Activated T-helper 1 cell treated with anti-CD3 and anti-CD28 coated beads, Interleukin-12 subunit alpha, Interleukin-12 subunit beta, Interleukin-2, Interleukin-4 antibody, amounts not matched to agents 30 ng/mL and 10 ng/mL and 1 ng/mL, durations not matched to agents 14 hours and 24 hours and 36 hours (primary cell): ENCODE measurements at places on chromosomes 7 and 10. TPM values are rescaled to one million over a fixed set of nuclear protein-coding genes. Genes with fewer than 3 reads are reported as not detected.

The ASZ1 gene
- not detected in 2 replicates for total RNA-seq

The NME8 gene
- not detected in 2 replicates for total RNA-seq

The SPAM1 gene
- total RNA-seq = not detected in 2 replicates

The METTL27 gene
- total RNA-seq = 1.2 and 1.8 TPM in 2 replicates

The GCK gene
- total RNA-seq = 1.9 and 2.4 TPM in 2 replicates

The JCAD gene
- 0.15 and 0.31 TPM in 2 replicates for total RNA-seq

The PSD gene
- total RNA-seq = 9.9 and 10.6 TPM in 2 replicates

The GNAI1 gene
- total RNA-seq = 5.3 and 6.0 TPM in 2 replicates

The STEAP1 gene
- total RNA-seq = 1.9 and 3.3 TPM in 2 replicates

The PRLHR gene
- not detected in 2 replicates for total RNA-seq

The MYL10 gene
- not detected in 2 replicates for total RNA-seq

The CDC14C gene
- not detected in 2 replicates for total RNA-seq

The DYNC1I1 gene
- total RNA-seq = not detected in 2 replicates

The PYROXD2 gene
- total RNA-seq = 2.8 and 2.9 TPM in 2 replicates

GRCh38 chr10:8296090-8296733 lies 241.7 kb downstream of the GATA3 start:
- H3K4me1 ChIP-seq = no peaks in the 10 kb centered on the region
- H3K27me3 ChIP-seq = peaks cover 37% of the 10 kb centered on the region
- no peak overlapping the region for H3K27ac ChIP-seq
- H3K4me3 ChIP-seq = no peak overlapping the region
- no peak for DNase-seq
- H3K36me3 ChIP-seq = no peaks in the 10 kb centered on the region

GRCh38 chr7:157721468-157722136 lies 384.8 kb downstream of the DNAJB6 start:
- H3K4me1 ChIP-seq = no peaks in the 10 kb centered on the region
- no peaks in the 10 kb centered on the region for H3K27me3 ChIP-seq
- no peaks in the 10 kb centered on the region for H3K36me3 ChIP-seq
- no peak for DNase-seq

GRCh38 chr7:2013381-2014311 lies 219.1 kb downstream of the MAD1L1 start:
- no peak overlapping the region for H3K4me3 ChIP-seq
- peaks cover 3% of the 10 kb centered on the region for H3K36me3 ChIP-seq
- no peaks in the 10 kb centered on the region for H3K27me3 ChIP-seq
- DNase-seq = no peak

- no peak overlapping the region for H3K4me3 ChIP-seq
- H3K27me3 ChIP-seq = peaks cover 2% of the 10 kb centered on the region
Measured at GRCh38 chr10:127319691-127320090, 123.3 kb upstream of the INSYN2A start.

- H3K4me1 ChIP-seq = no peaks in the 10 kb centered on the region
- no peaks in the 10 kb centered on the region for H3K27me3 ChIP-seq
- DNase-seq = no peak
- H3K27ac ChIP-seq = no peak overlapping the region
Measured at GRCh38 chr10:2139746-2140145, 402.4 kb upstream of the ADARB2 start.

GRCh38 chr10:15780353-15781135 lies 60.8 kb upstream of the ITGA8 start:
- H3K4me1 ChIP-seq = no peaks in the 10 kb centered on the region
- H3K36me3 ChIP-seq = peaks cover 25% of the 10 kb centered on the region
- no peak overlapping the region for H3K4me3 ChIP-seq

DNA sequence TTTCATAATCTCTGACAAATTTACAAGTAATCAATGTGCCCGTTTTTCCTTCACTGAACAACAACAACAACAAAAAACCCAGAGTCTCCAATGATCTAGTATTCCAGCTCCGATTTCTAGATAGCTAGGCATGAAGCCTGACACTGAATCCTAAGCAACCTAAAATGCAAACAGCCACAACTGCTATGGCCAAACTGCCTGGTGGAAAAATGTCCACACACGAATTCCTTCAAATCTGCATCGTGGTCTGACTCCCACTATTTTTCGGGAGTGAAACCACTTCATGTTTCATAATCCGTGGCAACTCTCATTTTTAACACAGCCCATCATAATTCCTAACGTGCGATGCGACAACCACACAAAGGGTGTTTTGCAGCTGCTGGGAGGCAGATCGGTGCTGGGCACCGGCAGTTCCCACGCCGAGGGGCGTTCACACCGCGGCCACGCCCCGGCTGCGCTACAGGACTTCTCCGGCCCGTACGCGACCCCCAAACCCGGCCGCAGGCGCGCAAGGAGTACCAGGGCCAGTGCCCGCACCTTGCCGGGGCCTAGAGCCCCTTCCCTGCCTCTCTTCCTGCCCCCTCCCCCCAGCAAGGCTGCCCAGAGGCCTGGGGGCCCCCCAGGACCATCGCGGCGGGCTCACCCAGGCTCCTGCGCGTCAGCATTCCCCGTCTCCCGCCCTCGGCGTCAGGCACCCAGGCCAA lies 814 bp downstream of the RUFY2 start:
- peaks cover 3% of the 10 kb centered on the region for H3K36me3 ChIP-seq
- H3K4me3 ChIP-seq = peak overlapping the region; percentile 90
- H3K27ac ChIP-seq = peak overlapping the region; percentile 80
- peaks cover 13% of the 10 kb centered on the region for H3K4me1 ChIP-seq
- no peak for DNase-seq
- H3K27me3 ChIP-seq = no peaks in the 10 kb centered on the region

DNA sequence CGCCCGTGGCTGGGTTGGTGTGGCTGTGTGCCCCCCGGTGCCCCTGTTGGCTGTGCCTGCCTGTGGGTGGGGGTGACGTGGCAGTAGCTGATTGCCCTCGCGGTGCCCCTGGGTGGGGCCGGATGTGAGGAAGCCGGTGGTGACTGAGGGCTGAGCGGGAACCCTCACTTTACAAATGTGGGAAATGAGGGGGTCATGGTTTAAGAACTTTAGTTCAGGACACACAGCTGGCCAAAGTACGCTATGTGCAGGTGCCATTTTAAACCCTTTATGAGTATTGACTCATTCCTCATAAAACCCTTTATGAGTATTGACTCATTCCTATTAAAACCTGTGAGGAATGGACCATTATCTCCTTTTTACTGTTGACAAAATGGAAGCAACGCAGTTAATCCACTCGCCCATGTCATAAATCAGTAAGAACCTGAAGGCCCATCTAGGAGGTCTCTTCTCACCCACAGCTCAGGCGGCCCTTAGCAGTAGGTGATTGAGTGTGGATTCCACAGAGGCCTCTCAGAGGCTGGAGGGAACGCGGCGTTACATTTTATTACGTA lies 290.1 kb upstream of the COBL start:
- no peak for DNase-seq
- no peak overlapping the region for H3K4me3 ChIP-seq
- H3K27ac ChIP-seq = no peak overlapping the region
- no peaks in the 10 kb centered on the region for H3K27me3 ChIP-seq
- H3K36me3 ChIP-seq = no peaks in the 10 kb centered on the region
- H3K4me1 ChIP-seq = no peaks in the 10 kb centered on the region

GRCh38 chr10:13712837-13713581 lies 126.2 kb downstream of the PRPF18 start:
- no peak overlapping the region for H3K27ac ChIP-seq
- H3K4me3 ChIP-seq = no peak overlapping the region
- peaks cover 16% of the 10 kb centered on the region for H3K27me3 ChIP-seq
- no peaks in the 10 kb centered on the region for H3K36me3 ChIP-seq
- peaks cover 10% of the 10 kb centered on the region for H3K4me1 ChIP-seq

GRCh38 chr7:36984710-36985312 lies 260.5 kb upstream of the AOAH start:
- peaks cover 36% of the 10 kb centered on the region for H3K4me1 ChIP-seq
- no peak overlapping the region for H3K27ac ChIP-seq
- no peak for DNase-seq
- H3K27me3 ChIP-seq = no peaks in the 10 kb centered on the region

- H3K36me3 ChIP-seq = no peaks in the 10 kb centered on the region
- H3K4me1 ChIP-seq = peaks cover 14% of the 10 kb centered on the region
- H3K27me3 ChIP-seq = peaks cover 18% of the 10 kb centered on the region
- DNase-seq = no peak
Measured at GRCh38 chr10:125064681-125065492, 95.5 kb downstream of the CTBP2 start.

DNA sequence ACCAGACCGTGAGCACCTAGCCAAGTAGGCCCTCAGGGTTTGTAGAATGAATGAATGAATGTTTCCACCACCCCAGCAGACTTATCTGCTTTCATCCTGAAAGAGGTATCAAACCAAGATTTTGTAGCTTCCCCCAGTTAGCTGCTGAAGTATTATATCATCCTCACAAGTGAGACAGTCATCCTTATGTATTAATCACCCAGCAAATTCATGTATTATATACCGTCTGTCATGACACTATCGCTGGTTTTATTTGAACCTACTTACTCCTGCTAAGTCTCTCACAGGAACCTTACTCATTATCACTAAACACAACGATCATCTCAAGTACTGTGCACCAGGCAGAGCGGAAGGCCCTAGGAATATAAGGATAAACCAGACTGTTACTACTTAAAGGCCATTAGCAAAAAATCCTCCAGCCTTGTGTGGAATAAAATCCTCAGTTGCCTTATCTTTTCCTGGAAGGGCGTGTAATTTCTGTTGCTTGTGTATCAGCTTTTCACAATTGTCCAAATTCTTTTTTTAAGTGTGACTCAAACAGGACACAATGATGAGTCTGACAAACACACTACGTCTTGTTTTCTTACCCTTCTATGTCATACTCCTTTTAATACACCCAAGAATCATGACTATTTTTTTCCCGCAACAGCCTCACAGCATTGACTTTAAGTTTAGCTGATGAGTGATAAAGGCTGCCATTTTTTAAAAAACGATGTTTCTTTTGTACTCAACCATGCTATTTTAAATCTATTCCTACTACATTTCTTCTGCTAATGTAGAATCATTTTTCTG lies 176.1 kb upstream of the KLF14 start:
- H3K36me3 ChIP-seq = peaks cover 52% of the 10 kb centered on the region
- peak overlapping the region; percentile 92 for H3K27ac ChIP-seq
- H3K27me3 ChIP-seq = no peaks in the 10 kb centered on the region
- peak overlapping the region; percentile 77 for H3K4me3 ChIP-seq
- peaks cover 82% of the 10 kb centered on the region for H3K4me1 ChIP-seq

DNA sequence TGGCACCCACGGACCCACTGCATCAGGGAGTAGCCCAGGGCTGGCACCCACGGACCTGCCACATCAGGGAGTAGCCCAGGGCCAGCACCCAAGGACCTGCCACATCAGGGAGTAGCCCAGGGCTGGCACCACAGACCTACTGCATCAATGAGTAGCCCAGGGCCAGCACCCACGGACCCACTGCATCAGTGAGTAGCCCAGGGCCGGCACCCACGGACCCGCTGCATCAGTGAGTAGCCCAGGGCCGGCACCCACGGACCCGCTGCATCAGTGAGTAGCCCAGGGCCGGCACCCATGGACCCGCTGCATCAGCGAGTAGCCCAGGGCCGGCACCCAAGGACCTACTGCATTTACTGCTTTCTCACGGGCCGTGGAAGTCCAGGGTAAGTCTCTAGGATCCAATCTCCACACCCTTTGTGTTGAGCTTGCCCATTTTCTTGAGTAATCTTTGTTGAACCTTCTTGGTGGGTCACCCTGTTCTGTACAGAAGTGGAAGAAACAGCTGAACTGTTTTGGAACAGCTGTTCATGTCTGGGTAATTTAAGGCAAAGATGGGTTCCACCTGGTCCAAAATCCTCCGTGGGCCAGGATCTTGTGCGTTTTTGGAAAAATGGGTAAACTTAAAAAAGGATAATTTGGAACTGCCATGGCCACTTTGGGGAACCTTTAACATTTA lies 69.0 kb downstream of the VIPR2 start:
- peaks cover 9% of the 10 kb centered on the region for H3K4me1 ChIP-seq
- H3K4me3 ChIP-seq = no peak overlapping the region
- H3K27me3 ChIP-seq = peaks cover 5% of the 10 kb centered on the region
- H3K36me3 ChIP-seq = no peaks in the 10 kb centered on the region
- no peak overlapping the region for H3K27ac ChIP-seq
- no peak for DNase-seq

GRCh38 chr7:125506331-125506730 lies 576.7 kb upstream of the POT1 start:
- no peak for DNase-seq
- no peak overlapping the region for H3K27ac ChIP-seq
- H3K36me3 ChIP-seq = no peaks in the 10 kb centered on the region
- H3K27me3 ChIP-seq = no peaks in the 10 kb centered on the region
- H3K4me1 ChIP-seq = no peaks in the 10 kb centered on the region

- no peak overlapping the region for H3K4me3 ChIP-seq
- DNase-seq = no peak
- peaks cover 1% of the 10 kb centered on the region for H3K27me3 ChIP-seq
- H3K27ac ChIP-seq = no peak overlapping the region
Measured at GRCh38 chr10:12259988-12260387, 64.0 kb downstream of the CDC123 start.

- peaks cover 5% of the 10 kb centered on the region for H3K4me1 ChIP-seq
- no peak for DNase-seq
- H3K36me3 ChIP-seq = no peaks in the 10 kb centered on the region
- no peaks in the 10 kb centered on the region for H3K27me3 ChIP-seq
- H3K4me3 ChIP-seq = no peak overlapping the region
- no peak overlapping the region for H3K27ac ChIP-seq
Measured at GRCh38 chr7:31883761-31884164, 186.4 kb downstream of the PDE1C start.

GRCh38 chr10:78443900-78444571 lies 410.4 kb downstream of the RPS24 start:
- H3K4me3 ChIP-seq = no peak overlapping the region
- H3K27me3 ChIP-seq = peaks cover 2% of the 10 kb centered on the region
- H3K36me3 ChIP-seq = no peaks in the 10 kb centered on the region
- DNase-seq = no peak

DNA sequence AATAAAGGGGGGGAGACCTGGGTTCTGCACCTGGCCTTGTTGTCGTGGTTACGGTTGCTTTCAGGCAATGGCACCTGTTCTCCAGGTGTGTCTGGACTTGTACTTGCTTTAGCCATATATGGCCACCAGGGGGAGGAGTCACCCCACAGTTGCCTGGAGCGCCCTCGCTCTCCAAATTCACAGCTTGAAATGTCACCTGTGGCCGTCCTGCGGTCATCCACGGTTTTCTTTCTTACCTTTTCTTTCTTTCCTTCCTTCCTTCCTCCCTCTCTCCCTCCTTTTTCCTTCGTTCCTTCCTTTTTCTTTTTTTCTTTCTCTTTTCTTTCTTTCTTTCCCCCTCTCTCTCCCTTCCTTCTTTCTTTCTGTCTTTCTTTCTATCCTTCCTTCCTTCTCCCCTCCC lies 157.2 kb upstream of the ZNF92 start:
- no peaks in the 10 kb centered on the region for H3K27me3 ChIP-seq
- DNase-seq = peak; percentile 27
- no peaks in the 10 kb centered on the region for H3K36me3 ChIP-seq
- no peak overlapping the region for H3K4me3 ChIP-seq

GRCh38 chr10:30059209-30060107 lies at the start of gene JCAD:
JCAD (minus strand) TSS chr10:30059586; CDS start chr10:30047812, 11,774 bp downstream.
- H3K36me3 ChIP-seq = no peaks in the 10 kb centered on the region
- peak; percentile 48 for DNase-seq
- peak within 1 kb of the TSS; percentile 69 for H3K4me3 ChIP-seq
- peaks cover 76% of the 10 kb centered on the region for H3K27me3 ChIP-seq
- no peak within 1 kb of the TSS for H3K27ac ChIP-seq

- H3K27ac ChIP-seq = peak overlapping the region; percentile 92
- peaks cover 50% of the 10 kb centered on the region for H3K4me1 ChIP-seq
- DNase-seq = peak; percentile 31
- peak overlapping the region; percentile 86 for H3K4me3 ChIP-seq
- peaks cover 20% of the 10 kb centered on the region for H3K36me3 ChIP-seq
- peaks cover 5% of the 10 kb centered on the region for H3K27me3 ChIP-seq
Measured at GRCh38 chr7:36391436-36392198, 2.0 kb downstream of the ANLN start.
